ENCODE measurements at places on chromosomes 12 and 14.

GRCh38 chr14:98859301-98859700 lies 412.7 kb downstream of the BCL11B start:
- no peak for DNase-seq

- DNase-seq = no peak
Measured at GRCh38 chr12:87336814-87337336, 692.3 kb downstream of the C12orf50 start.

DNA sequence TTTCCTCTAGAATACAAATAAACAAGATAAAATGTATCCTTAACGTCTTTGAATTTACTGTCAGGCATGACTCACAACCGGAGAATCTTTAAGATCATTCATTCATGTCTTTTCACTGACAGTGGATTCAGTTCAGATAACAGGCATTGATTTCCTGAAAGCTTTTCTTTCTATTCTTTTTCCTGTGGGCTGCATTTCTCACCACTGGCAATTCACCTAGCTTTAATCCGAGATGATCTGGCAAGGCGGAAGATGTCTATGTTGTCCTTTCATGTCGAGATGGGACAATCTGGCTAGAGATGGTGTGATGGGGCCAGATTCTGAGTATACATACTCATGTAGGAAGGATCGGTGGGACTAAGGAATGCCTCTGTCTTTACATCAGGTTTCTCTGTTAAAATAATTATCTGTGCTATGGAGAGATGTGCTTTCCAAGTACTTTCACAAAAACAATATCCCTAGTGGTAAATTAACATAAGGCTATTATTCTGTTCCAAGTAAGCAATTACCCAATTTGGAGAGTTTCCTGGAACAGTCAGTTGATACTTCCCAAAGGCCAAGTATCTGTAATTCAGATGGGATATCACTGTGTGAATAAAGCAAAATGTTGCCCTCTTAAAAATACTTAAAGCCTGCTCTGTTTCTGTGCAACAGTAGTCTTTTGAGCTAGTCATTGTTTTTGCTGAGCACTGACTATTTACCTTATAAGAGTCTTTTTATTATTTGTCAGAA lies 17.8 kb downstream of the ACSS3 start:
- no peak for DNase-seq

GRCh38 chr12:89405626-89406345 lies 53.5 kb upstream of the DUSP6 start:
- DNase-seq = no peak

DNA sequence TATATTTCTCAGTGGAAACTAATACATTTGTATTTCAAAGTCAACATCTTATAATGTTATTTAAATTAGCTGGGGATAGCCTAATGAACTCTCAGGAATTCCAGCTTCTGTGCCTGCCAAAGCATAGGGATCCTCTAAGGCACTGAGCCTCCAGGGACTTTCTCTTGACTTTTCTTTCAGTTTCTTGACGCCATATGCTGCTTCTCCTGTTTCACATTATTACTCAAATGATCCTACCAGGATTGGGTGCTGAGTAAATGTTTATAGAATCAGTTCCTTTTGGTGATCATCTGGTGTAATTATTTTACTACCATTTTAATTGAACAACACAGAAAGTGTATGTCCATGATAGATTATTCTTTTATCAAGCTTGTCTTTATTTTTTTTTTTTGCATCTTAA lies 7.9 kb downstream of the METTL25 start:
- no peak for DNase-seq

GRCh38 chr12:70561550-70561949 lies 75.7 kb downstream of the PTPRB start:
- no peak for DNase-seq

GRCh38 chr14:103530390-103530789 lies 1.4 kb downstream of the TRMT61A start:
- no peak for DNase-seq

DNA sequence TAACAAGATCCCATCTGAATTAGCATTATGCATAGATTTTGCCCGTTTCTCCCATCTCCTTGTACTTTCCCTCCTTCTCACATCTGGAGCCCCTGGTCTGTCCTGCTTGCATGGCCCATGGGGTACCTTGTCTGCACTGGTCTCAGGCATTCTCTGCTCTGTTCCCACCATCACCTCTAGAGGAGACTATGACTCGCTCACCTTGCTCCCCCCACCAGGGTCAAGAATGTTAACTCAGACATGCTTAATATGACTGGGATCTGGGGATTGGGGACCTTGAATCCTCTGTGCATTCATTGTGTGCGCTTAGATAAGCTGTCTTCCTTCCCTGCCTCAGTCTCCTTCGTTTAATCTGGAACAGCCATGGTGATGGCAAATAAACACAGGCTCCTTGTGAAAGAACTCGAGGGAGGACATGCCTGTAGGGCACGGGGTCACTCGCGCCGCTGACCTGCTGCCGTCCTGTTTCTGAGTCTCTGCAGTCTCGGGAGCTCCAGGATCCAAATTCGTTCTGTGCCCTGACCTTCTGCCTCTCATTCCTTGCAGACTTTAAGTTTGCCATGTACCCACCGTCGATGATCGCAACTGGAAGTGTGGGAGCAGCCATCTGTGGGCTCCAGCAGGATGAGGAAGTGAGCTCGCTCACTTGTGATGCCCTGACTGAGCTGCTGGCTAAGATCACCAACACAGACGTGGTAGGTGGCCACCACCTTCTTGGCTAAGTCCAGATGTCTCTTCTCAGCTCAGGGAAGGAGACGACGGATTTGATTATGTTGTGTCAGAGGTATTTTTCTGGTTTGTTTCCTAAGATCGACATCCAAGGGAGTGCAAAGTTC lies 15.0 kb downstream of the CCND2 start:
- DNase-seq = no peak

GRCh38 chr14:89616852-89617341 lies 199.9 kb upstream of the FOXN3 start:
- DNase-seq = no peak

GRCh38 chr12:62862259-62862881 lies 72.6 kb downstream of the PPM1H start:
- no peak for DNase-seq

- no peak for DNase-seq
Measured at GRCh38 chr12:26238341-26239121, 43.2 kb downstream of the SSPN start.
